KG1 (cell line): ENCODE measurements at places on chromosomes 1 and 21.

DNA sequence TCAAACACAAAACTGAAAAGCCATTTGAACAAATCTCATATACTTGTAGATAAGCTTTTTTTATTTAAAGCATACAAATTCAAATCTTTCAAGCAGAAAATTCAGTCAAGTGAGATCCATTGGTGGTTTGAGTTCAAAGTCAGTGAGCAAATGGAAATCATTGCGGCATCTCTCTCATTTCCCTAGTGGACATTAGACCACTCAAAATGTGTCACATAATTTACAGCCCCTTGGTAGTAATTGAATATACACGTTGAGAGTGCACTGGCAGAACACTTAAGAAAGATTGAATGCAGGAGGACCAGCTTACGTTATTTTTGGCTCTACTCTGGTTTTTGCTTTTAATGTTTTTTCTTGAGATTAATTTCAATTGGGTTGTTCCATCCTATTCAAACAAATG is 633.7 kb downstream of the USP25 start:
- no peak for DNase-seq

DNA sequence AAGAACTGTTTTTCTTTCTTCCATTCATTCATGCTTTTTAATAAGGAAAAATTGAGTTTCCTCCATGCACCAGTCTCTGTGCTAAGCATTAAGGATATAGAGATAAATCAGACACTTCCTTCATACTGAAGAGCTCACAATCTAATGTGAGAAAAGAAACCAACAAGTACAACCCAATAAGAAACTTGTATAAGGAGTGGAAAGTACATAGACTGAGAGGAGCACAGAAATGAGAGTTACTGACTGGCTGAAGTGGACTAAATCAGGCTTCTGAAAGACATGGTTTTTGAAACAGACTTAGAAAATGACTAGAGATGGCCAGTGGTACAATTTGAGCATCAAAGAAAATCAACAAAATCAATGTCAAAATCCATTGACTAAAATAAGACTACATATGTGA is 524.4 kb downstream of the PLPP3 start:
- DNase-seq = no peak

DNA sequence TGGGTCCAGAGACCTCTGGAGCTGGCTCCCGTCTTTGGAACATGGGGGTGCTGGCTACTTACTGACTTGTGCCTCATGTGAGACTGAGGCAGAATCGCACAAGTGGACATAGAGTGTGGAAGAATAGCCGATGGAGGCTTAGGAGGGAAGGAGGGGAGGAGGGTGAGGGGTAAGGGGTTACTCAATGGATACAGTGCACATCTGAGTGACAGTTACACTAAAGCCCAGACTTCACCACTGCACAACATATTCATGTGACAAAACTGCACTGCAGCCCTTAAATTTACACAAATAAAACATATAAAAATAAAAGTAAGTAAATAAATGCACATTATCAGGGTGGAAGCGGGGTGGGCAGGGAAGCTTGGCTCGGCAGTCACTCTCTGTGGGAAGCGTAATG is 197.7 kb upstream of the RAB4A start:
- DNase-seq = no peak

GRCh38 chr1:86487131-86487810 is 18.5 kb downstream of the CLCA1 start:
- no peak for DNase-seq

- no peak for DNase-seq
Observed at GRCh38 chr1:223525546-223525945, 132.3 kb downstream of the CCDC185 start.

- DNase-seq = no peak
Observed at GRCh38 chr1:203379825-203380224, 28.9 kb upstream of the FMOD start.

GRCh38 chr21:45269861-45270260 is 17.8 kb downstream of the POFUT2 start:
- DNase-seq = no peak

DNA sequence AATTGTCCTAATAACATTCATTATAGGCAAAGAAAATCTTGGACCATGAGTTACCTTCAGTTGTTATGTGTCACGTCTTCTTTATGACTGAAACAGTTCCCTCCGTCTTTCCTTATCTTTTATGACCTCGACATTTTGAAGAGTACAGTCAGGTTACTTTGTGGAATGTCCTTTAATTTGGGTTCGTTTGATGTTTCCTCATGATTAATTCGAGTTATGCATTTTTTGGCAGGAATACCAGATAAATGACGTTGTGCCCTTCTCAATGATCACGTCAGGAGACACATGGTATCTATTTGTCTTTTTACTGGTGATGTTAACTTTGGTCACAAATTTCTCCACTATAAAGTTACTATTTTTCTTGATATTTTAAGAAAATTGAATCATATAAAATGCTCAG is 17.3 kb upstream of the KLF17 start:
- no peak for DNase-seq

DNA sequence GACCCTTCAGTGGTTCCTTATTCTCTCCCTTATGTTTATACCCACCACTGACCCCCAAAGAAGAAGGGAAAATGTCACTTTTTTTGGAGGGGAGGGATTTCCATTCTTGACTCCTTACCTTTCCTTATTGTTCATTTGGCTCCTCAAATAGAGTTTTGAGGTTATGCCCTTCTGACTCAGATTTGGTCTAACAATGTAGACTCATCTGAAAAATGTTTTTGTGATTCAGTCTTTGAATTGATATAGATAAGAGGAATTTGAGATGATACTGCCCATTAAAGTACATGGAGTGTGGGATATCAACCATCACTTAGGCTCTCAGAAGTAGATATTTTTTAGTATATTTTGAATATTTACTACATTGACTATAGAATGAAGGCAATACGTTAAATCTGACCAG is 16.1 kb downstream of the USP1 start:
- DNase-seq = no peak

DNA sequence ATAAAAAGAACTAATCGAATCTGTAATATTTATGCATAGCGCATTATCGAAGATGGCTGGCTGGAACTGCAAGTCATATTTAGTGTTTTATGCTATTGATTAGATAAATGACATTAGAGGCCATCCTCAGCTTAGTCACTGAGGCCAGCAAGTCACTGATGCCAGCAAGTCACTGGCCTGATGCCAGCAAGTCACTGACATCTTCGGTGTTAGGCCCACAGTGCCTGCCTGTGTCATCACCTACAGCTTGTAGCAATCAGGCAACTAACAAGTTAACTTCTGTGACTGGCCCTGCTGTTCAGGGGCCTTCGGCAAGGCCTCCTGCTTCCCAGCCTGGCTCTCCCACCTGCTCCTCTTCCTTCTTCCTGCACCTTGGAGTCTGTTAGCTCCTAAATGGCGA is 65.6 kb upstream of the SCCPDH start:
- DNase-seq = no peak

GRCh38 chr1:18004278-18004677 is 103.3 kb upstream of the IGSF21 start:
- DNase-seq = no peak

- no peak for DNase-seq
Observed at GRCh38 chr1:53336146-53336545, 8.3 kb upstream of the LRP8 start.

GRCh38 chr1:12376236-12377045 is 146.6 kb downstream of the VPS13D start:
- no peak for DNase-seq

GRCh38 chr1:1116701-1117468 is 996 bp upstream of the C1orf159 start:
- DNase-seq = no peak

DNA sequence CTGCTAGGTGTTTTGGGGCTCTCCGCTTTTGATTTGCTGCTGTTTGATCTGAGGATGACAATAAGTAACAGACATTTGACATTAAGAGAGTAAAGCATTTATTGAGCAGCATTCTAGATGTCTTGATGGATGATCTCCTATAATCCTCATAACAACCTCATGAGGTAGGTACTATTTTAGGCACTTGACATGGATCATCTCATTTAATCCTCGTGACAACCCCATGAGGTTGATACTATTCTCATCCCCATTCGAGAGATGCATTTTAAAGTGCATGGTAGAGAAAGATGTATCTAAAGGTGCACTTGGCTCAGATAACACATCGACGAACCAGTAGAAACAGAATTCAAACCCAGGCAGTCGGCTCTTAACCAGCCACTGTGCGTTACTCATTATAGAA is 26.6 kb downstream of the TCEA3 start:
- DNase-seq = no peak

DNA sequence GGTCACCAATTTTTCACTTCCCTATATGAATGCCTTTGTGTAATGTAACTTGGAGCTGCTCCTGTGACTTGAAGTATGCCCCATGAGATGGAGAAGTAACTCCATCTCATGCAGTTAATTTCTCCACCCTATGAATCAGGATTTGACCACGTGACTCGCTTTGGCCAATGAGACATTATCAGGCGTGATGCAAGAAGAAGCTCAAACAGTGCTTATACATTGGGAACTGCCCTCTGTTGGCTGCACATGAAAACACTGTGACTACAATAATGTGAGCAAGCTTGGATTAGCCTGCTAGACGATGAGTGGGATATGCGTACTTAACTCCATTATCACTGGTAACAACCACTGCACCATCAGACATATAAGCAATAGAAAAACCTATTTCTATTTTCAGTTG is 684.4 kb downstream of the PLA2G4A start:
- DNase-seq = no peak

DNA sequence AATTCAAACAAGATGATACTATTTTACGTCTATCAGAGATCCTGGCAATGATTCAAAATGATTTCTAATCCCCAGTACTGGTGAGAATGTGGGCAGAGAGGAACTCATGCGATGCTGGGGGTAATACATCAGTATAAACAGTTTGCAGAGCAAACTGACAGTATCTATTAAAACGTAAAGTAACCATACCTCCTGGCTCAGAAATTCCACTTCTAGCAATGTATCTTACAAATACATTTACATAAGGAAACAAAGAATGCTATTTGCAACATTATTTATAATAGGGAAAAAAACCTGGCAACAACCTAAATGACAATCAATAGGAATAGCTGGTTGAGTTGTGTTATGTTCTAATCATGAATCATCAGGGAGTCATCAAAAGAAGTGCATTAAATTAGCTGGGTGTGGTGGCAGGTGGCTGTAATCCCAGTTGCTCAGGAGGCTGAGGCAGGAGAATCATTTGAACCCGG is 15.9 kb downstream of the RCAN1 start:
- DNase-seq = no peak

- no peak for DNase-seq
Observed at GRCh38 chr1:179202161-179202560, 27.3 kb downstream of the ABL2 start.

DNA sequence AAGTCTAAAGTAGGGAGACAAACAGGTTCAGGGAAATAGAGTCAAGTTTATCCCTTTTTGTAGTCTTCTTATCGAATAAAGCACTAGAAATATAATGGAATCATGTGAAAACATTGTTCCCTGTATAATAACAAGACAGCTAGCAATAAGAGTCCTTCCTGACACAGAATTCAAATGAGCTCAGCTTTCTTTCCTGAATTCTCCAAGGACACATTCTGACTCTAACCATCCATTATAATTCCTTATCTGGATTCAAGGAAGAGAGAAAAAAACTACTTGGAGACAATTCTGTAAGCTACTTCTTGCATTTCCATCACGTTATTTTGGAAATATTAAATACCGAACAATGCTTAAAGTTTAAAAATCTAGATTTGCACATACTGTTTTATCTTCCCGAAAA is 58.8 kb downstream of the ANKRD13C start:
- DNase-seq = no peak

GRCh38 chr1:98030976-98031375 is 110.1 kb upstream of the DPYD start:
- DNase-seq = no peak

DNA sequence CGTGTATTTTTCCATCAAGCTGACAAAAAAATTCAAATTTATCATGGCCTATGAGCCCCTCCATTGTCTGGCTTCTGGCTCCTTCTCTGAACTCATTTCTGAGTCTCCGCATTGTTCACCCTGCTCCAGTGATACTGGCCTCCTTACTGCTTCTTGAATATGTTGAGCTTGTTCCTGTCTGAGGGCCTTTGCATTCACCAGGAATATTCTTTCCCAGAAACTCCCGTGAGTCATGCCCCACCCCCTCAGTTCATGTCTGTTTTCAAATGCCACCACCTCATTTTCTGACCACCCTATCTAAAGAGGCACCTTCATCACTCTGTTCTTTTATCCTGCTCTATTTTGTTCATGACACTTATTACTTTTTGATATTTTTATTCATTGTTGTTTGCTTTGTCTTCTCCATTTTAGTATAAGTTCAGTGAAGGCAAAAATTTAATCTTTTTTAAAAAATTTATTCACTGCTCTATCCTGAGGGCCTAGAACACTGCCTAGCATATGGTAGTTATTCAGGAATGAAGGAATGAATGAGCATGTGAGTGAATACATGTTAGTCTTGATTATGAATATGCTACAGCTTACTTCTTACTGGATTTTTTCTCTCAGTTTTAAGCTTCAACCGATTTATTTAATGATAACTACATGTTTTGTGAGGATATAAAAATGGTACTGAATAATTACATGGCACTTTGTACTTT is 140.4 kb upstream of the C1orf105 start:
- DNase-seq = no peak

- DNase-seq = no peak
Observed at GRCh38 chr1:233791721-233792120, 112.8 kb upstream of the SLC35F3 start.

DNA sequence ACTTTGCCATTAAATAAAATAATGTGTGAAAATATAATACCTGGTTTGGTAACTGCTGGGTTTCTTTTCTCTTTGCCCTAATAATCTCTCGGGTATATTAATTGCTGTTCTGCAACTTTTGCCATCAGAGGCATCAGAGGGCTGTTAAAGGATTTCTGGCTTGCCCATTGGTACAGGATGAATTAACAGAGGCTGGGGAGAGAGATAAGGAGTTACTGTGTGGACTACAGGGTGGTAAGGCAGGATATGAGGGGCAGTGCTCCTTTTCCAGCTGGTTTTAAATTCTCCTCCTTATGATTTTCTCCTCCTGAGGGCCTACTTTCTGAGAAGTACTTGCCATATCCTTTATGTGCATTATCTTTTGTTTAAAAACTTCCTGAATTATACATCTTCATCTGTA is 48.3 kb downstream of the FGGY start:
- no peak for DNase-seq

GRCh38 chr1:47785561-47786271 is 211.5 kb downstream of the TRABD2B start:
- no peak for DNase-seq

- peak; percentile 23 for DNase-seq
Observed at GRCh38 chr1:8560611-8561544, 243.0 kb downstream of the SLC45A1 start.

DNA sequence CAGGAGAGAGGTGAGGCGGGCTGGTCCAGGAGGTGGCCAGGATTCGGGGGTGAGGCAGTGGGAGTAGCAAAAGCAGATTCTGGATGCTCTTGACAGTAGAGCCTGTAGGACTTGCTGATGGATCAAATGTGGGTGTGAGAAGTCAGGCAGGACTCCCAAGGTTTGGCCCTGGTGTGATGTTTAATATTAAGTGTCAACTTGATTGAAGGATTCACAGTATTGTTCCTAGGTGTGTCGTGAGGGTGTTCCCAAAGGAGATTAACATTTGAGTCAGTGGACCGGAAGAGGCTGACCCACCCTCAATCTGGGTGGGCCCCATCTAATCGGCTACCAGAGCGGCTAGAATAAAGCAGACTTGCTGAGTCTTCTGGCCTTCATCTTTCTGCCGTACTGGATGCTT is 6.8 kb upstream of the RAB4A start:
- no peak for DNase-seq

GRCh38 chr1:99943223-99943794 is 26.5 kb upstream of the SLC35A3 start:
- no peak for DNase-seq
